ENCODE measurements at places on chromosomes 1 and 21.

GRCh38 chr21:34835526-34835925 is 166.7 kb downstream of the CLIC6 start:
- DNase-seq = no peak

DNA sequence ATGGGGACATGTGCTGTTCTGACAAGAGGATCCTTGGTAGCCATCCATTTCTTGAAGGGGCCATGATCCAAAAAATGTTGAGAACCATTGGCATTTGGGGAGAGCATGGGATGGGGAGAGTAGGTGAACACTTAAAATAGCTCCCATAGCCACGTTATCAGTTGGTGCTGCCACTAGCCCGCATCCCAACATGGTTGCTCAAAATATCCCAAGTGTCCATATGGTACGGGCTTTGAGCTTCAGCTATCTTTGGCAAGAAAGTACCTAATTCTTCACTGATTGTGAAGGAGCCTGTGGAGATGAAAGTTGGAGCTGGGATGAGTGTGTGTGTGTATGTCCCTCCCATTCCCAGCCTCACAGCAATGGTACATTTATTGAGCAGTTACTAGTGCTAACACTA is 3.1 kb upstream of the ZNF648 start:
- no peak for DNase-seq

DNA sequence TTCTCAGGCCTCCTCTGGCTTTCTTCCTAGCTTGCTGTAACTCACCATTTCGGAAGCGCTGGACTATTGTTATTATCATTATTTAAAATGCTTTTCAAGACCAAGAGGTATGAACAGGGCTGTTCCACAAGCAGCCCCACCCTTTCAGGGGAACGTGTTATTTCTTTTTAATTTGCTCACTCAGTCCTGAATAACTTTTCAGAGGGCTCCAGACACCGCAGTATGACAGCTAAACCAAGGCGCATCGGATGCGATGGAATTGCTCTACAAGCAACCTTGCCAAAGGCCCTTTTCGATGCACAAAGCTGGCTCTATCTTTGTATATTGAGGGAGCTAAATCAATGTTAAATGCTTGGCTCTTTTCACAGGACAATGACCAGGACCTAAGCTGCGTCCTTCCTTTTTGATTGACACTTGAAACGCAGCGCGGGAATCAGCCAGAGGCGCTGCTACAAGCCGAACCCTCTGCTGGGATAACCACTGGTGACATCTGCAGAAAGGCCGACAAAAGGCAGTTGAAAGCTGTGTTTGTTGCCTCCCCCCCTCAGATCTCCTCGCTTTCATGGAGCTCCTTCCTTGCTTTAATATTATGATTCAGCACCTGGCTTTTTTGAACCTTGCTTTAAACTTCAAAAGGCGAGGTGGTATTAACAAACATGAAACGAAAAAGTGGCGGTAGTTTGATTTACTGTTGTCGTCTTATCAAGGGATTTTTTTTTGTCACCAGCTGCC is 204.7 kb upstream of the PROX1 start:
- no peak for DNase-seq

GRCh38 chr1:64265141-64265540 is 61.7 kb downstream of the UBE2U start:
- DNase-seq = no peak

DNA sequence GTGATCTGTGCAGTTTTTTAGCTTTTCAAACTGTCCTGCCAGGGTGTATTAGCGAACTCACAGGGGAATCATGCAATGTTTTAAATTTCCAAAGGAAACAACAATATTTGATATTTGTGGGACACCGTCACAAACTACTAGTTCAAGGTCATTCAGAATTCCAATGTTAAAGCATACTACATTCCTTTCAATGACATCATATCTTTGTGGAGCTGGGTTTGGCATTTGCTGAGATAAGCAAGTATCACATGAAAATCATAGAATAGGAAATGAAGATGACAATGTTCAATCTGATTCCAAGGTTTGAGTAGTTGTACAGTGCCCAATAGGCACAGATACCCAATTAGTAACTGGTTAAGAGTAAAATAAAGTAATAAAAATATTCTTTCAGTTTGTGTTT is 35.6 kb downstream of the NUF2 start:
- DNase-seq = no peak

DNA sequence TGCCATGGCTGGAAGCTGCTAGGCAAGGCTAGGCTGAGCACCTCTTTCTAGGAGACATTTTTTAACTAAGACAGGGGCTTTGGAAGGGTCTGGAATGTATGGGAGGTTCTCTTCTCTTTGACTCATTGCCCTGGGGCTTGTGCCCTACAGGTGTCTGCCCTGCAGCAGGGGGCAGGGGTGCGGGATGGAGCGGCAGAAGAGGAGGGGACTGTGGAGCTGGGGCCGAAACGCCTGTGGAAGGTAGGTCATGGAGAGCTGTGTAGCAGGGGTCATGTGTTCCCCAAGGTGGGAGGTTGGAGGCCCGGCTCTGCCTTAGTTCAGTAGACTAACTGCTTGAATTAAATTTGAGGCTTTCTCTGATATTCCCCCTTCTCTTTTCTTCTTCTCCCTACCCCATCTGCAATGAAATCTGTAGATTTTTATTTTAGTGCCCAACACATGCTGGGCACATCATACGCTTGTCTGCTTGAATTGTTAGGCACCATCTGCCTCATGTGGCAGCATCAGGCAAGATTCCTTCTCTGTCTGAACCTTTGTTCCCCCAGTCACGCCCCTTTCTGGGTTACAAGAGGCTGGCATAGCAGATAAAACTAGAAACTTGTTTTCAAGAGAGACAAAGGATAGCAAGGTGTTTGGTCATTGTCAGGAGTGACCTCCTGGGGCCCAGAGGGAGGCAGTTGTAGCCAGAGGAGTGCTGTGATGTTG is 18.4 kb downstream of the PPFIA4 start:
- DNase-seq = no peak

GRCh38 chr1:9633493-9633892 is 18.0 kb upstream of the PIK3CD start:
- no peak for DNase-seq

DNA sequence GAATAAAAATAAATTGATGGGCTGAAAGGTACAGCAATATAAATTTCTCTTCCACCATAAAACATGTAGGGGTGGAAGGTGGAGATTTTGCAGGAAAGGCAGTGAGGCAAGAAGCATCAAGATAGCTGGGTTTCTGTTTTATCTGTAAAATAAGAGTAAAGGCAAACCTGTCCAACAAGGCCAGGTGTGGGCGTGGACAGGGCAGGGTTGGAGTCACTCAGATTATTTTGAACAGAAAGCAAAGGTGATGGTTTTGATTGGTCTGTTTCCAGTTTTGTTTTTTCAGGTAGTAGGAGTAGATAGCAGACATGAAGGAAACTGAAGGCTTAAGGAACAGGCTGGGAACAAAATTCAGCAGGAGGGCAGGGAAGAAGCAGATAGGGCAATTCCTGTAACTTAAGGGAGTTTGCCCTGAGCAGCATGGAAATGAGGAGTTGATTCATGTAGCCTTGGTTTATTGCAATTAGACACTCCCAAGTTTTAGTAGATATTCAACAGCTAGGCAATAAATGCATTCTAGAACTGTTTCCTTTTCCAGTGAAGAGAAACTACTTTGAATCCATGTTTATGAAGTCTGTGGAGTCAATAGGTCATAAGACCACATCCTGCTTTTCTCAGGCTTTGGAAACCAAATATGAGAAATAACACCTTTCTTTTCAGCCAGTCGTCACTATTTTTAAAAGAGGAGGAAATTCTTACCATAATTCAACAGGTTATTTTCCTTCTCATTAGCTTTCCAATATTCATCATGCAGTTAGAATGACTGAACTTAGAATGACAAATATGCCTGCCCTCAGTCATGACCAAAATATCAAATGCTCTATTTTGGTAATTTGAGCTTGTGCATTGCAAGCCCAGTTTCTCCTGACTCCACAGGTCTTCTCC is 38.7 kb upstream of the CD55 start:
- DNase-seq = no peak

DNA sequence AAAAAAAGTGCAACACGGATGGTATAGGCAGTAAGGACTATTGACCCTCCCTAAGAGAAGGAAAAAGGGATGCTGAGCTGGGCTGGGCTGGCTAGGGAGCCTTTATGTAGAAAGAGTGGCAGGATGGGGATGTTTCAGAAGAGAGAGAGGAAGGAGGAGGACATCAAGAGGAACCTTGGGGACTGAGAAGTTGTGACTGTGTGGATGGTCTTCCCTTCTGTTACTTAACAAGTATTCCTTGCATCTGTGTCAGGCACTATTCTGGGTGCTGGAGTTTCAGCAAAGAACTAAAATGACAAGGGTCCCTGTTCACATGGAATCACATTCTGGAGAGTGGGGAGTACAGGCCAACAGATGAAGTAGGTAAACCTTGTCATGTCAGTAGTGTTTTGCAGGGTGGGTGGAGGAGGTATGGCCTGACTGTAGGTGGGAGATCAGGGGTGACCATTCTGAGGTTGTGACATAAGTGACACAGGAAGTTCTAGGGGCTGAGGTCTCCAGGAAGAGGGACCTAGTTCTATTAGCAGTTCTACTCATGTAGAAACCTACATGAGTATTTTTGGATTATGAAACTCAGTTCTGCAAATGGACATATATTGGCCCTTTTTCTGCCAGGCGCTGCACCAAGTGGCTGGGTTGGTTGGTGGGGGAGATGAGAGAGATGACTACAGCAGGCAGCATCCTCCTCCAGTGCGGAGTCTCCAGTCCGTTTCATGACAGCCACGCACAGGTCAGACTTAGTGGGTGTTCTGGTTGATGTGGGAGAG is 53.8 kb downstream of the PRDM2 start:
- no peak for DNase-seq

DNA sequence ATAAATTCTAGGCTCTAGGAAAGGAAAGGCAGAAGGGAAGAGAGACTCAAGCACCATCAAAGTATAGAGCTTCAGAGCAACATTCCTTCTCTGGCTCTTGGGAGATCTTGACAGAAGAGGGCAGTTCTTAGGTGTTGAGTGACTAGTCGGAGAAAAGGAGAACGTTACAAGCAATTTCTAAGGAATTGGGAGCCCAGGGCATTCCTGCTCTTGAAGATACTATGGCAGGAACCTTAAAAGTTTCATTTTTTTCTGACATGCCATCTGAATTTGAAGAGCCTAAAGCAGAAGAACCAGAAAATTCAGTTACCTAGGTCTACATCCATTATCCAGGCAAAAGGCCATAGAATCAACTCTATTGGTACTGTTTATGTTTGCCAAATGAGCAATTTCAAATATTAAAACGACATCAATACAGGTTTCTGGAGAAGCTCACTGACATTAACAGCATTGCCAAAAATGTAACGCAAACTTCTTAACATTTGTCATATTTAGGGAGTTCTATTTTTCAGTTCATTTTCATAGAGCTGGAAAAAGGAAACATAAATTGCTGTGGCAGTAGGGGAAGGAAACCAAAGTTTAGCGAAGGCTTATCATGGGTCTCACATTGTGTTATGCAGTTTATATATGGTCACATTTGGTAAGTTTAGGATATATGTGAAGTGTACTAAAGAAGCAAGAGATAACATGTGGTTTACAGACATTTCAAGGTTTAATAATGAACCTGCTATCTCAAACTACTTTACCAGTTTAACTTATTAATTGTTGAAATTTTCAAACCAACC is 210.1 kb upstream of the NRIP1 start:
- DNase-seq = no peak

GRCh38 chr1:159218649-159219636 is 14.3 kb downstream of the ACKR1 start:
- no peak for DNase-seq

- no peak for DNase-seq
Observed at GRCh38 chr1:76766381-76766780, 100.9 kb upstream of the ST6GALNAC5 start.

DNA sequence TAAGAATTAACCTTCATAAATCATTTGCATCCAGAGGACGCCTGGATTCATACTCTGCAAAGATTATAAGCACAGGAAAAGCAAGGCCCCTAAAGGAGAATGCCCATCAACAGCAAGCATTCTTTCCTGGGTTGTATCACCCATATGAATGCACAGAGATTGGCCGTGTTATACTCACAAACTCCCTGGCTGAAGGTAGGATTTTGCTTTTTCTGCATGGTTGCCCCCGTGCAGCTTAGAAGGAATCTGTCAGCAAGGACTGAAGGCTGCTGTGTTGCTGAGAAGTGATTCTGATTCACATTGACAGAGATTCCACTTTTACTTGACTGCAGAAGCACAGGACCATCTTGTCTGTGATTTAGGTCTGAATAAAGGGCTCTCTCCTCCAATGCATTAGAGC is 283.0 kb downstream of the LRRIQ3 start:
- no peak for DNase-seq

DNA sequence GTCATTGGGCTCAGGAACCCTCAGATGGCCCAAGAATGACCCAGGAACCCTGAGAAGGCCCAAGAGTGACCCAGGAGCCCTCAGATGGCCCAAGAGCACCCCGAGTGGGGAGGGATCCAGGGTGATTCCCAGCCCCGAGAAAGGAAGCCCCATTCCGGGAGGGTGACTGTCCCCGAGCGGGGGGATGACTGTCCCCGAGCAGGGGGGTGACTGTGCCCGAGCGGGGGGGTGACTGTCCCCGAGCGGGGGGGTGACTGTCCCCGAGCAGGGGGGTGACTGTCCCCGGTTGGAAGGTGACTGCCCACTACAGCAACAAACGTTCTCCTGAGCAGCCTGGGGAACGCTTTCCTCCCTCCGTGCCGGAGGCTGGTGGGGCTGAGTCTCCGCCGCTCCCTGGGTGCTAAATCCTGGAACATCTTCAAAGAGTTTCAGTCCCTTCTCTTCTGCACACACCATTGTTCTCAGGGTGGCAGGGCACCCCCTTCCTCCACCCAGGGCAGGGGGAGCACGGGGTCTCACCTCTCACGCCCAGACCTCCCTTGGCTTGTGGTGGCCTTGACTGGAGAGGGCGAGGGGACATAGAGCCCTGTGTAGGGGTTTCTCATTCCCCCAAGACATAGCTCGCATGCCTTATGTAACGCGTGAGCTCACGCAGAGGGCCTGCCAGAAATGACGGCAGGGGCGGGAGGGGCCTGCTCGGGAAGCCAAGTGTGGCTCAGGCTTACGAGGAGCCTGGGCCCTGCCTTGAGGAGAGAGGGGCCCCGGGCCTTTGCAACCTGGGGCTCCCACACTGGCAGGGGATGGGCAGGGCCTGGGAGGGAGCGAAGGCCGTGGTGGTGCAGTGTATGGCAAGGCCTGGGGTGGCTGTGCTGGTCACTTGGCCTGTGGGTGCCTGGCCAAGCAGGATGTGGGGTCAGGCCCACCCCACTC is 14.3 kb upstream of the SKI start:
- DNase-seq = no peak

- DNase-seq = no peak
Observed at GRCh38 chr1:48250572-48250971, 28.1 kb downstream of the SLC5A9 start.
